Activated naive CD4-positive, alpha-beta T cell (primary cell): ENCODE measurements at places on chromosomes 13 and 19.
A peak's percentile ranks its signal among the peaks of the same experiment; 100 is the strongest.

GRCh38 chr19:48600679-48601417 lies 5.7 kb upstream of the SPACA4 start:
- no peak for DNase-seq

GRCh38 chr13:32917504-32917903 lies 98.7 kb upstream of the KL start:
- no peak for DNase-seq

GRCh38 chr19:39178296-39179006 lies 18.3 kb upstream of the NCCRP1 start:
- DNase-seq, result no peak

- no peak for DNase-seq
Observed at GRCh38 chr13:90447734-90448101, 899.8 kb upstream of the MIR17HG start.

GRCh38 chr19:50695251-50696093 lies 24.1 kb downstream of the SHANK1 start:
- no peak for DNase-seq

GRCh38 chr13:99307247-99307646 lies at the start of gene GPR183:
GPR183 (minus strand) TSS chr13:99307399; CDS start chr13:99296145, 11,254 bp downstream.
- DNase-seq, result no peak

DNA sequence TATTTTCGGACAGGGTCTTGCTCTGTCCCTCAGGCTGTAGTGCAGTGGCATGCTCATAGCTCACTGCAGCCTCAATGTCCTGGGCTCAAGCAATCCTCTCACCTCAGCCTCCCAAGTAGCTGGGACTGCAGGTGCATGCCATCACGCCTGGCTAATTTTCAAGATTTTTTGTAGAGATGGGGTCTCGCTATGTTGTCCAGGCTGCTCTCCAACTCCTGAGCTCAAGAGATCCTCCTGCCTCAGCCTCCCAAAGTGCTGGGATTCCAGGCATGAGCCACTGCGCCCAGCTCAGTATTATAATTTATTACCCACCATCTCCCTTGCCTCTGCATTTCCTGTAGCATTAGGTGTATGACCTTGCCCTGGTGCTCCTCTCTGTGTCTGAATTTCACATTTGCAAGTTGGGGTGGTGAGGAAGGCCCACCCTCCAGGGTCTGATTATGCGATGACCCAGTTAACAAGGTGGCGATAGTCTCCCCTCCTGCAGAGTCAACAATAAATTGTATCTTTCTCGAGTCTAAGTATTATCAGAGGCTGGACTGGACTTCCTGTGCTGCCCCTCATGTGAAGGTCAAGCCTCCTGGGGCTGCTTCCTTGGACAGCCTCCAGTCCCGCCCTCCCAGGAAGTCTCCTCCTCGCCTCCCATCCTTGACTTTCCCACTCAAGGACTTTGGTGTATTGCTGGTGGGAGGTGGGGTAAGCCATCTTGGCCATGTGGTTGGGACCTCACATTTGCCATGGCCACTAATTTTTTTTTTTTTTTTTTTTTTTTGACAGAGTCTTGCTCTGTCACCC lies 1.5 kb upstream of the TUBB4A start:
- DNase-seq, result no peak

GRCh38 chr13:24159357-24159756 lies 1.2 kb upstream of the SPATA13 start:
- DNase-seq, result no peak

DNA sequence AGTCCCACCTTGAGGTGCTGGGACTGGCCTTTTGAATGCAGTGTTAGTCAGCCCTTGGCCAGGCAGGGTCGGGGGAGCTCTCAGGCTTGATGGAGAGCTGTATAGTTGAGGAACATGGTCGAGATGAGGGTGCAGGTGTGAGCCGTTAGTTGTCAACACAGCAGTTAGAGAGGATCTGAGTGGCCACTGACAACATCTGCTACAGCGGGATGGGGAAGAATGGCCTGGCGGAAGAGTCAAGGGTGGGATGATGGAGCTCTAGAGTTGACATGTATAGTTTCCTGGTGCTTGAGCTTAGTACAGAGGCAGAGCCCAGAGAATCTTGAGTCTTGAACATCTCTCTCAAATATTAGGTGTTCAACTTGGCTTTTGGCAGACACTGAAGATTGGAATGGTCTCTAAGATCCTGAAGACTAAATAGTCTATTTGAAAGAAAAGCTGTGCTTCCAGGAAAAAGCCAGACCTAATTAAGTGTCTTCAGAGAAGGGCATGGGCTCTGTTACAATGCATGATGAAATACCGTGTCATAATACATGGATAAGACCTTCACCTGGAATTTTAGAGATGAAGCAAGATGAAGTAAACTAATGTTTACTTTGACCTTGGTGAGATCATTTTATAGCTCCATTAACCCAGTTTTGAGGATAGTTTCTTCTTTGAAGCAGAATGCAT lies 9.7 kb downstream of the PCCA start:
- DNase-seq, result no peak

- peak; percentile 7 for DNase-seq
Observed at GRCh38 chr13:23695711-23696464, 125.7 kb downstream of the TNFRSF19 start.

- no peak for DNase-seq
Observed at GRCh38 chr13:31011901-31012654, 79.6 kb downstream of the TEX26 start.

- no peak for DNase-seq
Observed at GRCh38 chr19:2969104-2969504, 8.3 kb upstream of the TLE6 start.

DNA sequence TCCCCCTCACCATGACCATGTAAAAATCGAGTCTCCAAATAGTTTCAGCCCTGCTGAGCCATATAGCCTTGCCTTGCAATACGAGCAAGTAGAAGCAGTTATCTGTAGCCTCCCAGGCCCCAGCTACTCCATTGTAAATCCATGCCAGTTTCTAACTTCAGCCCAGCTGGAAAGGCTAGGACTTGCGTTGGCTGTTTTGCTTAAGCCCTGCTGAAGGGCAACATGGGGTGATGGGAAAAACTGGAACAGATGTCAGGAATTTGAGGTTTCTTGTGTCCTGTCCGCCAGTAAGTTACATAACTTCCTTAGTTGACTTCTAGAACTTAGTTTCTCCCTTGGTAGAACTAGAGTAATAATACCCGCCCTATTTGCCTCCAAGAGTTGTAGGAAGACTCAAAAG lies 216.0 kb upstream of the SERP2 start:
- no peak for DNase-seq

DNA sequence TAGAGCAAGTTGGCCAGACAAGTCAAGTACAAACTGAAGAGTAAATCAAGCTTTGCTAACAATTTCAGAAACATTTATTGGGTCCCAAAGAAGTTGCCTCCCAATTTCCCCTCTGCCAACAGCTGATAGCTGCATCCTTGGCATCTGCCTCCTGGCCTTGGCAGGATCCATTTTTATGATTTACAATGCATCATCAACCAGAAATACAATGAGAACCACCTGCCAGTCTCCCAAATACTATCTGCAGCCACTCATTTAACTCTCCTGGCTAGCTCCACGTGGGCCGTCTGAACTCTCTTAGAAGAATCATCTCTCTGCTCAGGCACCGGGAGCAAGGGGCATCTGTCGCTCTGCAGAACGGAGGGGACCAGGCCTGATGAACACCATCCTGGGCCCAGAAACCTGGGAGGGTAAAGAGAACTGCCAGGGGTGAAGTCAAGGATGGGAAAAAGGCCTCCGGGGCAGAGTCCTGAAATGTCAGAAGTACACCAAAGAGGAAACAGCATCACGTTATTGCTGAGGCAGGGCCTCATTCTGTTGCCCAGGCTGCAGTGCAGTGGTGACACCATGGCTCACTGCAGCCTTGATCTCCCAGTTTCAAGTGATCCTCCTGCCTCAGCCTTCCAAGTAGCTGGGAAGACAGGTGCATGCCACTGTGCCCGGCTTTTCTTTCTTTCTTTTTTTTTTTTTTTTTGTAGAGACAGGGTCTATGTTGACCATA lies 2.6 kb downstream of the LONP1 start:
- DNase-seq, result no peak

DNA sequence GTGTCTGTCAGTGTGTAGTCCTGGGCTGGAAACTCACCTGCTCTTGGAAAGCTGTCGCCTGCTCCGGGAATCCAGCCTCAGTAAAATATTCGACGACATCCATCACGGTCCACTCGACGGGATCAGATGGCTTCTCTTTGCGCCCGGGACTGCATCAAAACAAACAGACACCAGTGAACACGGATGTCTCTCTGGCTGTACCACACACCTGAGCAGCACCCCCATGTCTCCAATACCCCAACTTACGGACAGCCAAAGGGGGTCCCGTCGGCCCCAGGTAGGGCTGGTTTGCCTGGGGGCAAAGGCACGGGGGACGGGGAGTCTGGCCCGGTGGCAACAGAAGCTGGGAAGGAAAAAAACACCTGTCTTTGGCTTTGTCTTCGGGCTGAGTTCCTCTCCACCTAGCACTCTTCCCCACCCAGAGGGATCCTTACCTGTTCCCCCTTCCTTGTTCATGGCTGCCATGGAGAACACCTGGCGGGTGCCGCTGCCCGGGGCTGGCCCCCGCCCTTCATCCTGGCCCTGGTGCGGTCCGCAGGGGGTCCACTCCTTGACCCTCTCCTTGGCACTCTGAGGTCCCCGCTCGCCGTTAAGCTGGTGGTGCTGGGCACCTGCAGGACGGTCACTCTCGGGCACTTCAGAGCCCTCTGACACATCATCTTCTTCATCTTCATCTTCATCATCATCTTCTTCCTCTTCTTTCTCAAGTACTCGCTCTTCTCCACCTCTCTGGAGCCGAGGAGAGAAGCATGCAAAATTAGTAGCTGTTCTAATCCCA lies 1.7 kb downstream of the SAMD1 start:
- no peak for DNase-seq

DNA sequence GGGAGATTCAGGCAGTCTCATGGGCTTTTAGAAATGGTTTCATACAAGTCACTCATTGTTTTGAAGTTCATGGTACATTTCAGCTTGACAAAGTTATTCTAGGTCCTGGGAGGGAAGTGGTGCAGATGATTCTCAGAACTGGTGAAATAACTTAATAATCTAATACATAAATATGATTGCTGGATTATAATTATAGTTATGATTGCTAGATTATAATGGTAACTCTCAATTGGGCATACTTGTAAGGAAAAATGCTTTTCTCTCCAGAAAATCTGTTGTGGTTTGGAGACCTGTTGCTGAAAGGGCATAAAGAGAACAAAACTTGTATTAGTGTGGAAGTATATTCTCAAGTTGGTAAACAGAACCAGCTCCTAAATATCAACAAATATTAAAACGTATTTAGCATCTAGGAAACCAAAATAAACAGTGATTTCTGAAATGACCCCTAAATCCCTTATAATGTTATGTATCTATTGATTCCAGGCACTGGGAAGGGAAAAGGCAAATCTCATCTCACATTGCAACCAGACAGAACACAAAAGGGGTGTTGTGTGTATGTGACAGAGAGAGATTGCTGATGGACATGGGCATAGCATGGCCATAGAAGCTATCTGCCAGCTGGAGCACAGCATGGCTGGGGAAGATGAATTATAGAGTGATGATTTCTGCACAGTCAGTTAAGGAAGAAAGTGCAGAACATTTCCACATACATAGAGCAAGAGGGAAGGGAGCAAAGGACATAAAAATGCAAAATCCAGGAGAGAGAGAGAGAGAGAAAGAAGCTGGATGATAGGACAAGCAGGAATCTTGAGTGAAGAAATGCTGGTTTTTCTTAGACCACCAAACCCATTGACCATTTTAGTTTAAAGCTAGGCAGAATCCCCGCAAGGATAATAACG lies 87.1 kb upstream of the FRY start:
- DNase-seq, result no peak

GRCh38 chr13:113931841-113932459 lies 41.9 kb downstream of the C13orf46 start:
- DNase-seq, result no peak

- no peak for DNase-seq
Observed at GRCh38 chr13:106415442-106415841, 120.0 kb downstream of the EFNB2 start.

- no peak for DNase-seq
Observed at GRCh38 chr13:33999811-34000605, 182.1 kb downstream of the RFC3 start.

- DNase-seq, result no peak
Observed at GRCh38 chr19:41299046-41299754, 10.8 kb upstream of the CCDC97 start.

DNA sequence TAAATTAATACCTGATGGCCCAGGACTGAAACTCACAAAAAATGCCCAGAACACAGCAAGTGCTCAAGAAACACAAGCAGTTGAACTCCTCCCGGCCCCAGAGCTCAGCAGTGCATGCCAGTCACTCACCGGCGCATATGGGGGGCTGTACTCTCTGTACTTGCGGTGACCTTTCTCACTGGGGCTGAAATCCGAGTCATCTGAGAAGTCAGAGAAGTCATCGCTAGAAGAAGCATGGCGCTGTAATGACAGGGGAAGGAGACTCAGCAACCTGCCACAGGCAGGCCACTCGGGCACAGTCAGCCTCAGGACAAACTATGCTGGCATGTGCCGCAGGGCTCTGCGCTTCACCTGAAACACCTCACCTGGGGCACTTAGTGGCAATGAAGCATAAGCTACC lies 19.7 kb downstream of the ZC3H4 start:
- DNase-seq, result no peak

DNA sequence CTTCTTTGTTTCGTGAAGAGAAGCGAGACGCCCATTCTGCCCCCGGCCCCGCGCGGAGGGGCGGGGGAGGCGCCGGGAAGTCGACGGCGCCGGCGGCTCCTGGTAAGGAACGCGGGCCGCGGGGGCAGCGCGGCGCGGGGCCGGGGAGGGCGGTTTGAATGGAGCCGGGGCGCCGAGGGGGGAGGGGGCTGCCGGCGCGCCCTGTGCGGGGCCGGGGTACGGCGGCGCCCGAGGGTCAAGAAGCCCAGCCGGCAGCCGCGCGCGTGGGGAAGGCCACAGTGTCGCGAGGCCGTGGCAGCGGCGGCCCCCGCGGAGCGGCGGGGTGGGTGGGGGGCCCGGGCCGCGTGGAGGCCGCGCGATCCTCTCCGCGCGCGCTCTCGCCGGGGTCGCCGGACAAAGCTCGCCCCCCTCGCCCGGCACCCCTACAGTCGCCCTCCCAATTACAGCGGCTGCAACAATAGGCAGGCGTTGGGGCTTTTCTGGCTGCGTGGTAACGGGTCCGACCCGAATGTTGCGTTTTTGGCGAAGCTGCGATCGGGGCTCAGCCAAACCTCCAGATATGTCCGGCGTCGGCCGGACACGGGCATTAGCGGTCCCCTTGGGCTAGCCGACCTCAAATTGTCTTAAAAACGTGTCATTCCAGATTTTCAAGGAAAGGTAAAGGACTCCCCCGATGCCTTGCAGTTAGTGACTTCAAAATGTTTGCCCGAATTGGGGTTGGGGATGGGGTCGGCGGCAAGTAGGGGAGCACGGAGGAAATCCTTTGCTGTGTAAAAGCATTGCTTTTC lies 437 bp downstream of the SMARCA4 start:
- DNase-seq, result no peak
